CD4-positive, alpha-beta T cell treated with Interleukin-6 at 100 ng/mL for 8 hours (primary cell): ENCODE measurements at places on chromosomes 3 and 15.
A peak's percentile ranks its signal among the peaks of the same experiment; 100 is the strongest.

GRCh38 chr15:70512772-70513362, 250.5 kb downstream of the UACA start:
- DNase-seq = peak; percentile 61

GRCh38 chr15:68997930-68998777, 16.3 kb upstream of the NOX5 start:
- no peak for DNase-seq

DNA sequence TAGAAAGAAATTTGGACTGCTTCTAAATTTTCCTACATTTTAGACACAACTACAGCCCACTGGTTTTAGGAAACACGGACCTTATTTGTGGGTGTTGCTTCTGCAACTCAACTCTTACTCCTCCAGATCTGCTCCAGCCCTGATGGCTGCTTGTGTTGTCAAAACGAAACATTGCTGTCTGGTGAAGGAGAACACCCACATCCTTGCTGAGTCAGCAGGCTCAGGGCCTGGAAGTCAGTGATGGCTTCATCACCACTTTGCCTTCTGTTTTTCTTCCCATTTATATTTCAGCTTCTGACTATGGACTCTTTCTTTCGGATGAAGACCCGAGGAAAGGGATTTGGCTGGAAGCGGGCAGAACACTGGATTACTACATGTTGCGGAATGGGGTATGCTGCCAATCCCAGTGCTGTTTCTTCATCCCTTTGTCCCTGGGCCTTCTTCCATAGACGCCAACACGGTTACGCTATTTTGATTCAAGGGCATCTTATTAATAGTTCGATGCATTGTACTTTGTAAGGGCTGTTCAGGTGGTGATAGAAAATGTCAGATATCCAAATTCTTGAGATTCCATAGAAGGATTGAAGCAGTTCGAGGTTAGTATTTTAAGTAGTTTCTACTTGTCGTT, 392.6 kb upstream of the TPM1 start:
- no peak for DNase-seq

DNA sequence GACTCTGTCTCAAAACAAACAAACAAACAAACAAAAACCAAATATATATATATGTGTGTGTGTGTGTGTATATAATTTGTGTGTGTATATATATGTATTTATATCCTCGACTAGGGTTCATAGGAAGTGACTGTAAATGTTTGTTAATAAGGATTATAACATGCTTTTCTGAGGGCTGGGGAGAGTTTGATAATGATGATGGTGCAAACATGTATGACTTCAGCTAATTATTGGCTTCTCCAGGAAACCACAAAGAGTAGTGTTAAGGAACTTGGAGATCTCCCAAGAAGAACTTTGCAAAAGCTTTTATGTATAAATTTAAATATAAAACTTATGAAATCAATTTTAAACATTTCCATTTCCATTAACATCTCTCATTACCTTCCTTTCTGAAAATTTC, 3.9 kb upstream of the OPA1 start:
- DNase-seq = no peak

- DNase-seq = no peak
Observed at GRCh38 chr3:35437381-35437780, 201.9 kb upstream of the ARPP21 start.

- DNase-seq = no peak
Observed at GRCh38 chr3:183486472-183486871, 58.1 kb upstream of the MCF2L2 start.

GRCh38 chr3:50436114-50436674, 67.2 kb downstream of the CACNA2D2 start:
- peak; percentile 63 for DNase-seq

DNA sequence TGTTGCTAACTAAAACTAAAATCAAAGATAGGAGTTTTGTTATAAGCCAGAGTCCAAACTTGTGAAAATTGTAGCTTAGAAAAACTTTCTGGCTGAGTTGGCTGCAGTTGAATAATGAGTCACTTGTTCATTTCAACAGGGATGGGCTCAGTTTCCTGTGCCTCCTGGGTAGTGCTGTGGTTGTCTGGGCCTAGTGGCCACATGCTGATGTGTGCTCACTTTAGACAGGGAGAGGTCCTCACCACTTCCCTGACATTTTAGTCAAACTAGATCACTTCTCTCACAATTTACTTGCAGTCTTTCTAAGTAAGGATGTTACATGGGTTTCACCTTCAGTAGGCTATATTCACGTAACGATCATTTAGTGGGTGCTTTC, 6.3 kb upstream of the UBE2Q2 start:
- peak; percentile 55 for DNase-seq

GRCh38 chr3:28905798-28906197, 375.1 kb upstream of the RBMS3 start:
- no peak for DNase-seq

DNA sequence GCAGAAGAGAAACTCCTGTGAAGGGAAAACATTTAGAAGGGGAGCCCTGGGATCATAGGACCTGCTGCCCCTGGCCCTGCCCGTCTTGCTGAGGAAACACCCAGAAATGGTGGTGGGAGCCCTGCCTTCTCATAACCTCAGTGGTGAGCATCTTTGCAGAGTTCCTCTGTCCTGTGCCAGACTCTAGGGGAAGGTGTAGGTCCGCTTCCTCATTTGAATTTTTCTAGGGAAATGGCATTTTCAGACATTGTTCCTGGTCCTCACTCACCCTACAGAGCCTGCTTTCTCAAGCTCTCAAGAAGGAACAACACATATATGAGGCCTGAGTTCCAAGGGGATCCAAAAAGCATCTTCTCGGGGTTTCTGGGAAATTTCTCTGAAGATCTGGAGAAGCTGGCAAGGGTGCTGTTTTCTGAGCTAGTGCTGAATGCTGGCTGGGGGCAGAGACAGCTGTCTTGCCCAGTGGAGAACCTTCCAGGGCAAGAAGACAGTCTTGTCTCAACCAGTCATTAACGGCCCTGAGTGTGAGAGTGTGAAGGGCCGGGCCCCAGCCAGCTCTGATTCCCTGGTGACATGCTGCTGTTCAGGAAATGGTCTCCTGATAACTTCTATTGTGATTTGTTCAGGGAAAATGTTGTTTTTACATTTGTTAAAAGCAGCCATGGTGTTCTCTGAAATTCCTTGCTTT, 283.1 kb upstream of the LRRFIP2 start:
- no peak for DNase-seq

DNA sequence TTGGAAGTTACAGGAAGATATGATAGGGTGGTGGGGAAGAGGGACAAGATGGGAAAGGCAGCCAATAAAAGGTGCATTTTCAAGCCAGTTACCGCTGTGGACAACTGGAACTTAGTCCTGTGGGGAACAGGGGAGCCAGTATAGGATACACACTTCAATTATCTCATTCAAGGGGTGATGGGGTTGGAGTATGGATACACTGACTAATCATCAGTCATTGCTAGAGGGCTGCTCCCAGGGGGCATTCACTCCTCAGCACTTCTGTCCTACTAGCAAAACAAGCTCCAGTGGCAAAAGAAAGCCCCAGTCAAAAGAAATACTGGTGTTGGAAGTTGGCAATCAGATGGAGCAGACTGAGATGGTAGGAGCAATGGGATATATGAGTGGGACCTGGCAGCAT, 183.4 kb upstream of the GADL1 start:
- DNase-seq = no peak

DNA sequence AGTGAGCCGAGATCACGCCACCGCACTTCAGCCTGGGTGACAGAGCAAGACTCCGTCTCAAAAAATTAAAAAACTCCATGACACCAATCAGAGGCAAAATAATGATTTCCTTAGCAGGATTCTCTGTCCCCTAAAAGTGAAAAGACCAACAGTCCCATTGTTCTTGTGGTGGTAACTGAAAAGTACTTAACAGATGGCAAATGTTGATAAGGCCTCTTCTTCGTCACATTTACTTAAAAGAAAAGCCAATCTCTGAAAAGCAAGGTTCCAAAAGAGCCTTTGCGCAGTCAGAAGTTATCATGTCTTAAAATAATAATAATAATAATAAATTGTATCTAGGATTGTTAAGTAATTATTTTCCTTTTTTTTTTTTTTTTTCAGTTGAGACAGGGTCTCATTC, 56.0 kb upstream of the TASOR start:
- DNase-seq = no peak

DNA sequence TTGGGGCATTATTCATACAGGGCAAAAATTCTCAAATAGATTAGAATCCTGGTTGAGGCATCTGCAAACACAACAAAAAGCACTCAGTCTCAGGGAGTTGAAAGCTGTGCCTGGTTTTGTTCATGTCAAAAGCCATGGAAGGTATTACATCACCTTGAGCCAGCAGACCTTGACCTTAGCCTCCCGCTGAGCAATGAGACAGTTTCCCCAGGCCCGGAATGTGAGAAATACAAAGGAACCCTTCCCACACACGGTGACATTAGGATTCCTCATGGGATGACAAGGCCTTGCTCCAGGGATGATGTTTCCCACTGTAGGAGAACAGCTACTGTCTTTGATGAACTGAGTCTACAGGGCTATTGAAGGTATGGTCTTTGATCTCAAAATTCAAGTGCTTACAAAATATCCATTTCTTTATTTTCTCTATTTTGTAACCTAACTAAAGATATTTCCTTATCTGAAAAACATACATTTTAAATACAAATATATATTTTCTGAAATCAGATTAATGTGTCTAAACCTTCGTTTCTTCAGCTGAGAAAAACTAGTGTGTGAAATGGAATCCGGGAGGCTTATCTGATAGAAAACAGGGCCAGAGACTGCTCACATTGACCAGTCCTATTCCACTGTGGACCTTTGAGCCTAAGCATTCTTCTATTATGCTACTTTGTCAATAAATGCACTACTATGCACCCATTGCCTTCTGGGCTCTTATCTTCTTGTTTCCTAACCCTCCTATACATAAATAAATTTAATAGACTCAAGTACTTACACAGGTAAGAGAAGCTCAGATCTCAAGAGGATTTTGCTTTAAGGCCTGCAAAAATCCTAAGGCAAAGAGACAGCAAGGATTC, 298.2 kb downstream of the KBTBD8 start:
- no peak for DNase-seq

DNA sequence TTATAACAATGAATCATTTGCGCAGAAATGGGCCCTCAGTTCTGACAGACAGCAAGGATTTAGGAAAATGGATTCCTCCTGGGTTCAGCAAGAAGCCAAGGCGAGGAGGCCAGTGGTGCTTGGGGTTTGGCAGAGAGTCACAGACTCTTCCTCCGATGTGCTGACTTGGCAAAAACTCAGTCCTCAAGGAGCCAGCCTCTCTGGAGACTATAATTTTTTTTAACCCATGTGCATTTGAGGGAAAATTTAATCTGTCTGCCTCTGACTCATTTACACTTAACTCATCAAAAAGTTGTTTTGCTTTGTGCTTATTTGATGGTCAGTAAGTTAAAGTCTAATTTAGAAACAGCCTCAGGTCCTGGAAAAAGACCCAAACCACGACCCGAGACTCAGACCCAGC, 34.2 kb upstream of the SLC24A5 start:
- no peak for DNase-seq

GRCh38 chr3:53707222-53707621, 139.0 kb downstream of the CHDH start:
- no peak for DNase-seq

DNA sequence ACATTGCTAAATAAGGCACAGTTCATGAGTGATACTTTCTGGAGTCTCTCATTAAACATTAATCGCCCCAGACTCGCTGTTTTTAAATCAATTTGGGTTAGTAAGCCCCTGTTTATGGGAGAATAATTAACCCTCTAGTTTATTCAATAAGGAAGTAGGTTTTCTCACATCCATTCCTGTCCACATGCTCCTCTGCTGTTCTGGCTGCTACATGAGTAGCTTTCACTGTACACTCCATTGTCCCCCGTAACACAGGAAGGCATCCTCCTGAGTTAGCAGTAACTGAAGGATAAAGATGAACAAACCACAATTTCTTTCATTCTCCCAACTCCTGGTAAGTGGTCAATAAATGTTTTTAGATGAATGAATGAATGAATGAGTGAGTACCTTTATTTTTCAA, 378.5 kb downstream of the DIPK2A start:
- DNase-seq = no peak

DNA sequence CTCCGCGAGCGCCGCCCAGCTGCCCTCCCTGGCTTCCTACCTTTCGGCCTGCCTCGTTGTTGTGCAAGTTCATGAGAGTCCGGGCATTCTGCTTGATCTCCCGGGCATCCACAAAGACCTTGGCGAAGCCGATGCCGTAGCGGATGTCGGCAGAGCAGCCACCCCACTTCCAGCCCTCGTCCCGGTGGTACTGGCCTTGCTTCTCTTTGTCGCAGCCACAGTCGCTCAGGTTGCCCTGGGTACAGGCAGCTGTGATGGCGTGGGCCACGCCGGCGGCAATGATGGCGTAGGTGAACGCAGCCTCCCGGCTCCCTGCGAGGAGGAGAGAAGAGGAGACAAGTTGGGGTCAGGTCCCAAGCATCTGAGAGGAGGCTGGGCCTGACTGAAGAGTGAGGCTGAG, 25.4 kb downstream of the WNT7A start:
- DNase-seq = no peak

DNA sequence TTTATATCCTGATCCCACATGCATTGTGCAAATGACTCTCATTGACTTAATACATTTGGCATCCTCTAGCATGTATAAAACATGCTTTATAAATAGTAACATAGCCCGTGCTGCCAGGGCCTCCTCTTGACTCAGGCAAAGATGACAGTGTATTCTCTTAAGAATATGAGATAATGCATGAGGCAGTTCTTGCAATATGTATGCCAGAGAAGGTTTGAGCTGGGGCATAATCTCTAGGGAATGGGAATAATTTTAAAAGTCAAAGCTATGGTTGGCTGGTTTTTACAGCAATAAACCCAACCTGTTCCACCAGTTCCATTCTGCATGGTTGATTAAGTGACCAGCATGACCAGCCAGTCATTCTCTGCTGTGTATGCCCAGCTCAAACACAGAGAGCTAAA, 179.0 kb upstream of the PFN2 start:
- no peak for DNase-seq
